CD4-positive, alpha-beta T cell treated with Interleukin-4 for 1 hour (primary cell): ENCODE measurements at places on chromosomes 4 and X.

DNA sequence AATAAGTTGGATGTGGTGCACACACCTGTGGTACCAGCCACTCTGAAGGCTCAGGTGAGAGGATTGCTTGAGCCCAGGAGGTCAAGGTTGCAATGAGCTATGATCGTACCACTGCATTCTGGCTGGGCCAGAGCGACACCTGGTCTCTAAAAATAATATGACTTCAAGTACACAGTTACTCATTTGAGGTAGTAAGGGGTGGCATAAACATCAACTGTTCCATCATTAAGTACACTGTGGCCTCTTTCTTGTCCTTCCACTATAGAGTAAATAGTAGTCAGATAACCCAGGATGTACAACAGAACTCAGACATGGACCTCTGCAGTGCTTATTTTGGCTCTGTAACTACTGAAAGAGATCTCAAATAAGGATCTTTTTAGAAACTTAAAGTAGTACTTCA lies 10.6 kb downstream of the FAM9B start:
- DNase-seq, result no peak

DNA sequence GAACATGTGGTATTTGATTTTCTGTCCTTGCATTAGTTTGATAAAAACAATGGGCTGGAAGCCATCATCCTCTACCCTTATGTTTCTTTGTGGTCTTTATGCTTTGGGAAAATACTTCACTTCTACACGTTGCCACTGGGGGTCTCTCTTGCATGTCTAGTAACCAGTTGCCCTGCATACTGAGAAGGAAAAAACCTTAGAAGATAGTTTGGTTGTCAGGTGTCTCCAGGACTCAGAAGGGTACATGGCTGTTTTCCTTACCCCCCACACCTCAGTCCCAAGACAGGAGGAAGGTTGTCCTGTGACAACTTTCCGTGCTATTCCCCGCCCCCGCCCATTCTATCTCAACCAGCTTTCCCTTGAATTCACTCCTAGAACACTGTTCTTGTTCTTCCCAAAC lies 62.1 kb upstream of the LANCL3 start:
- no peak for DNase-seq

GRCh38 chrX:20829665-20830491 lies 544.3 kb upstream of the CNKSR2 start:
- no peak for DNase-seq

- DNase-seq, result no peak
Observed at GRCh38 chr4:102439236-102439614, 61.9 kb upstream of the NFKB1 start.

GRCh38 chrX:124680287-124680686 lies 333.9 kb downstream of the SH2D1A start:
- DNase-seq, result no peak

DNA sequence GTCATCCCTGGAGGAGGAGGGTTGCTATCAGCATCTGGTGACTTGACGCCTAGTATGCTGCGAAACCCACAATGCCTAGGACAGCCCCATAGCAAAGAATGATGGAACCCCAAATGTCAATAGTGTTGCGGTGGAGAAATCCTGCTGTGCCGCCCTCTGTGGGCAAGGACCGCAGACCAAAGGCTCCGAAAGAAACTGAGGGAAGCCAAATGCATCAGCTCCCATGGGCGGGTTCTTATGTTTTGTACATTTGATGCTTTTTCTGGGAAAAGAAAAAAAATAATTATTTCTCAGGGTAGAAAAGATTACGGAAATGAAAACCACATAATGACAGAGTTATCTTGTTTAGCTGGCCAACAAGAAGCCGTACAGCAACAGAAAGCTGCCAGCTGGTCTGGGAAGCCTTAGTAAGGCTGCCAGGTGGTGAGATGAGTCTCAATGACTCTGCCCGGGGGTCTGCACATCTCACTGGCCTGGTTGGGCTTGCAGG lies 95.0 kb upstream of the TBL1X start:
- no peak for DNase-seq

DNA sequence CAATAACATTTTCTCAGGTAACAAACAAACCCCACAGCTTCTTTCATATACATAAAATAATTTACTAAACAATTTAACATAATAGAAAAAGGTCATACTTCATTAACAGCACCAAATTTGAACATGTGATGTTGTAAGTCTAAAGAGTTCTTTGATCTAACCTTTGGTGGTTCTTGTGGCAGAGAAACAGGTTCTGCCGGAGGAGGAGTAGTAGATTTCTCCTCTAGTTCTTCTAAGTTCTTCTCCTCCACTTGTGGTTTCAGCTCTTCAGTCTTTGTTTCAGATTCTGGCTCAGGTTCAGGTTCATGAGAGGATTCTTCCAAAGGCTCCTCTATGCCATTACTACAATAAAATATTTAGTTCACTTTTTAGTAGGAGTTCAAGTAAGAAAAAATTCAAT lies 18.3 kb downstream of the G3BP2 start:
- DNase-seq, result no peak

- no peak for DNase-seq
Observed at GRCh38 chr4:1644891-1645657, 39.0 kb downstream of the FAM53A start.

DNA sequence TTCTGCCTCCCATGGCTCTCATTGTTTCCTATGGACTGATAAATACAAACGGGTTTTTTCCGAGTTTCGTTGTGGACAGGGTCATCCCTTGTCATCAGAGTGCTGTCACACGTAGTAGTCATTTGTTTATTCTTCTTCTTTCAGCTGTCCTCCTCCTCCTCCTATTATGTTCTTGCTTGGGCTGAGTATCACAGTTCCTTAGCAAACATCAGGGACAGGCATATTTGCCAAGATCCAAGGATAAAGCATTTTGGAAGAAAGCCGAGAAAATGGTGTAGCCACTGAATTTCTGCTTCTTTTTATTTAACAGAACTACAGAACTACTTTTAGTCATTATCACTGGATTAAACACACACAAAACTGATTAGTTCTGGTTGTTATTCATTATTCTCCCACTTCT lies 167.9 kb downstream of the MAML3 start:
- no peak for DNase-seq

DNA sequence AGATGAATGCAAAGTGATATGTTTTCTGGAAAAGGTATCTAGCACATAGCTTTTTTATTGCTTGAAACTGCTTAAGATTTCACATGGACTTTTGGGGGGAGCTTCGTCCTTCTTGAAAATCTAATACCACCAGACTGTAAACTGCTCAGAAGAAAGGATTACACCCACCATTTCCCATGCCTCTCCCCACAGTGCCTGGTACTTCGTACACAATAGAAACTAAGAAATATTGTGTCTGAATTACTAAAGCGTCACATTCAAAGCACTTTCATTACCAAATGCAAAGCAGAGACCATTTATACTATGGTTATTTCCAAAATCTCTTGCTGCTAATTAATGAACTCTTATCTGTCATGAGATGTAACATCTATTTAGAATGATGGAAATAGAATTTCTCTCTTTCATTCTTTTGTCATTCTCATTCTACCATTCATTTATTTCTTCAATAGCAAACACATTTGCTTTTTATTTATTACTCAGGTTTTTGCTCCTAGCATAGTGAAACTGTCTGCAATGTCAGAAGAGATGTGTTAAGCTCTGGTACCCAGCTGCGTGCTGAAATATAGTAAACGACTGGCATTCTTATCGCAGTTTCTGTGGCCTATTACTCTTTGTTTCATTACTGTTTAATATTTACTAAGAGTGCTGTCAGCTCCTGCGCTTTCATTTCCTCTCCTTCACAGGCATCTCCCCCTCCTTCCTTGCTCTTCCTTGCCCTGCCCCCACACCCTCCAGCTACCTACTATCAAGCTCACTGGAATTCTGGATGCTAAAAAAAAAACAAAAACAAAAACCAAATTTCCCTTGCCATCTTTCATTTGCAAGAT lies 51.4 kb upstream of the RAPGEF2 start:
- DNase-seq, result no peak

GRCh38 chr4:27145597-27145996 lies 285.0 kb downstream of the STIM2 start:
- no peak for DNase-seq

- no peak for DNase-seq
Observed at GRCh38 chr4:74042681-74043080, 4.2 kb upstream of the CXCL3 start.
